ENCODE measurements at places on chromosomes 11 and 22. TPM values are rescaled to one million over a fixed set of nuclear protein-coding genes. Genes with fewer than 3 reads are reported as not detected.
A peak's percentile ranks its signal among the peaks of the same experiment; 100 is the strongest.

GRCh38 chr22:31244943-31245451 is 32.9 kb downstream of the LIMK2 start:
- H3K4me3 ChIP-seq, result no peak overlapping the region
- H3K27ac ChIP-seq, result no peak overlapping the region
- H3K27me3 ChIP-seq, result no peaks in the 10 kb centered on the region
- H3K4me1 ChIP-seq, result peaks cover 31% of the 10 kb centered on the region

GRCh38 chr11:16603245-16603644 is 135.2 kb upstream of the C11orf58 start:
- no peak overlapping the region for H3K4me3 ChIP-seq
- H3K36me3 ChIP-seq, result peaks cover 3% of the 10 kb centered on the region
- H3K27ac ChIP-seq, result no peak overlapping the region
- peaks cover 23% of the 10 kb centered on the region for H3K4me1 ChIP-seq

- no peak overlapping the region for H3K4me3 ChIP-seq
- no peaks in the 10 kb centered on the region for H3K27me3 ChIP-seq
- no peak overlapping the region for H3K27ac ChIP-seq
Measured at GRCh38 chr22:17984114-17984513, 40.2 kb downstream of the MICAL3 start.

GRCh38 chr11:47377571-47378009 is 757 bp downstream of the SPI1 start:
- H3K27me3 ChIP-seq, result no peaks in the 10 kb centered on the region
- peaks cover 9% of the 10 kb centered on the region for H3K4me1 ChIP-seq
- DNase-seq, result no peak
- H3K4me3 ChIP-seq, result no peak overlapping the region
- H3K27ac ChIP-seq, result no peak overlapping the region
- no peaks in the 10 kb centered on the region for H3K36me3 ChIP-seq

DNA sequence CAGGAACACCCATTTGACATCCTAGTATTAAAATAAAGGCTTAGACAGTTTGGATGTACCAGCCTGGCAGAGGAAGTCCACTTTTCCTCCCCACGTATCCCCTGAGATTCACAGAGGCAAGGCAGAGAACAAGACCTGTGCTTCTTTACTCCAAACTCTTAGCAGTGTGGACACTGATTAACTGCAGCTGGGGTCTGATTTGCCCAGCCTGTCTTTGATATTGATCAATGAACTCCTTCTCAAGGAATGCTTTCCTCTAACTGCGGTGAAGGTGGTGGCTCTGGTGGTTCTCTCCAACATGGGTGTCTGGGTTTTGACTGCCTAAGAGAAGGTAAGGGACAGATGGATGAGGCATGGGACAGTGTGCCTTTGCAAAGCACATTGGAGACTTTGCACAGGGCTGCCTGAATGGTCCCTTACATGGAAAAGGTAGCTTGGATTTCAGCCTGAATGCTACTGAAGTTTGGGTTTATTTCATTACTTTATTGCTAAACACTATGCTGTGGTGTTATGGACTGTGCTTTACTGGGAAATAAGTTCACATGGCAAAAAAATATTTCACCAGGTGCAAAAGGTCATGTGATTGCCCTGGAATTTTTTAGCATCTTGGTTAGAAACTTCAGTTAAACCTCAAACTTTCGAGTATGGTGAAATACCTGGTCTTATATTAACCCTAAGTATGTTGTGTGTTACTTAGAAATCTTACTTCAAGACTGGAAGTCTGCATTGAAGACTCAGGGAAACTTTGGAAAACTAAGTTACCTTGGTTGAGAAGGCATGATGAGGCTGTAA is 1.8 kb downstream of the GAS2 start:
- H3K27ac ChIP-seq, result no peak overlapping the region
- no peaks in the 10 kb centered on the region for H3K36me3 ChIP-seq
- peaks cover 6% of the 10 kb centered on the region for H3K4me1 ChIP-seq
- DNase-seq, result no peak
- peaks cover 41% of the 10 kb centered on the region for H3K27me3 ChIP-seq

- peaks cover 3% of the 10 kb centered on the region for H3K27me3 ChIP-seq
- H3K27ac ChIP-seq, result no peak overlapping the region
- H3K36me3 ChIP-seq, result no peaks in the 10 kb centered on the region
Measured at GRCh38 chr11:81494431-81494830, 1239.2 kb downstream of the FAM181B start.

DNA sequence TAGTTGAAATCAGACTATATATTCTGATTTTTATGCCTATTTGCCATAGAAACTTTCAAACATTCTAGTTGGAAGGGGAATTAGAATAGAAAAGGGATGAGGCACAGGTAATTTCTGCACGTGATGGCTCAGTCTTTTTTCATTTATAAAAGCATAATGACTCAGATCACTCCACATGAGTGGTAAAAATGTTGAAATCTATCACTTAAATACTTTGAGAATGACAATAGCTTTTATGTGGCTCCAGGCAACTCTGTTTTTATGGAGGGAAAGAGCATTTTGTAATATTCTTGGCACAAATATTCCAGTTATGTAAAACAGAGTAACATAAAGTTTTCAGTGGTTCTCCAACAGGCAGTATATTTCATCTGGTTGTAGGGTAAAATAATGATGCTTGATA is 5.9 kb upstream of the MMP3 start:
- H3K27me3 ChIP-seq, result peaks cover 6% of the 10 kb centered on the region
- H3K4me3 ChIP-seq, result no peak overlapping the region
- no peak overlapping the region for H3K27ac ChIP-seq
- H3K4me1 ChIP-seq, result no peaks in the 10 kb centered on the region
- no peak for DNase-seq

DNA sequence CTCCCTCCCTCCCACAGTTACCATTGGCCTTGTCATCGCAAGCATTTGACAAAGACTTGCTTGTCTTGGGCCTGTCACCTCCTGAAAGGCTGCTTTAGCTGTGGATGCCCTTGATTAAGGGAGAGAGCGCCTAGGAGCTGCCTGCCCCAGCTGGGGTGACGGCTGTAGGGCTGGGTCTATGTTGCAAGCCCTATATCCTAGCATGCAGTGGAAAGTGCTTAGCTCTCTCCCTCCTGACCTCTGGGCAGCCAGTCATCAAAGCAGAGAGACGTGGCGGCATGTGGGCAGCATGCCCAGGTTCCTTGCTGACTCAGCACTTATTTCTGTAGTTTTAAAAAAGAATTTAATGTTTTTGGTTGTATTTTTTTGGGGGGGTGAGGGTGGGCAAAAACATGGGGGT is 75.9 kb downstream of the BARX2 start:
- no peak overlapping the region for H3K4me3 ChIP-seq
- H3K27me3 ChIP-seq, result peaks cover 4% of the 10 kb centered on the region
- peaks cover 8% of the 10 kb centered on the region for H3K4me1 ChIP-seq
- no peak for DNase-seq

DNA sequence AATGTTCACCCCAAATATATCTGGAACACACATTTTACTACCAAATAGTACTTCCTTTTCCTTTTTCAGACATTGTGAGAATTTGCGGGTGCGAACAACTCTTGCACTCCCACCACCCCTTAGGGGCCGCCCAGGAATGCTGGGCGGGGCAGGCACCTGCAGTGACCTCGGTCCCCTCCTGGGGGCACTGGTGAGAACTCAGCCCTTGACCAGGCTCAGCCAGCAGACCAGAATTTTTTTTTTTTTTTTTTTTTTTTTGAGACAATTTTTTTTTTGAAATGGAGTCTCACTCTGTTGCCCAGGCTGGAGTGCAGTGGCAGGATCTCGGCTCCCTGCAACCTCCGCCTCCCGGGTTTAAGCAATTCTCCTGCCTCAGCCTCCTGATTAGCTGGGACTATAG is 75.8 kb downstream of the ARHGAP8 start:
- no peak overlapping the region for H3K27ac ChIP-seq
- no peak overlapping the region for H3K4me3 ChIP-seq
- no peaks in the 10 kb centered on the region for H3K36me3 ChIP-seq
- DNase-seq, result peak; percentile 47
- H3K27me3 ChIP-seq, result peaks cover 10% of the 10 kb centered on the region

- no peak overlapping the region for H3K4me3 ChIP-seq
- DNase-seq, result no peak
- no peaks in the 10 kb centered on the region for H3K36me3 ChIP-seq
- no peak overlapping the region for H3K27ac ChIP-seq
- H3K27me3 ChIP-seq, result peaks cover 15% of the 10 kb centered on the region
- H3K4me1 ChIP-seq, result no peaks in the 10 kb centered on the region
Measured at GRCh38 chr22:27420817-27421361, 380.7 kb downstream of the MN1 start.

DNA sequence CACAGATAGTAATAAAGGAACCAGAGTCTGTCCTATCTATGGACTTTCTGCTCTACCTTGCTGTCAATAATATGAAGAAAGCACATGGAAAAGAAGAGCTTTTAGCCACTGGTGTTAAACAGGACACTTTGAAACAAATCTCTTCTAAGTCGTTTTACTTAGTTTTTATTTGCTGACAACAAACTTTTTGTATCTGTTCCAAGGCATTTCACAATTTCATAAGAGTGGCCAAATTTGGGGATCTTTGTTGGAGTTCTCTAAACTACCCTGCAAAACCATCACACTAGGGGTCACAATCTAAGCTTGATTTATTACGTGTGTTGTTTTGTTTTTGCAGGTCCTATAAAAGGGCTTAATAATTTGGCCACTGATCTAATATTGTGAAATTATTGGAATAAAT is 54.4 kb downstream of the BBOX1 start:
- H3K27ac ChIP-seq, result no peak overlapping the region
- H3K27me3 ChIP-seq, result no peaks in the 10 kb centered on the region
- DNase-seq, result no peak
- H3K36me3 ChIP-seq, result no peaks in the 10 kb centered on the region
- no peaks in the 10 kb centered on the region for H3K4me1 ChIP-seq

DNA sequence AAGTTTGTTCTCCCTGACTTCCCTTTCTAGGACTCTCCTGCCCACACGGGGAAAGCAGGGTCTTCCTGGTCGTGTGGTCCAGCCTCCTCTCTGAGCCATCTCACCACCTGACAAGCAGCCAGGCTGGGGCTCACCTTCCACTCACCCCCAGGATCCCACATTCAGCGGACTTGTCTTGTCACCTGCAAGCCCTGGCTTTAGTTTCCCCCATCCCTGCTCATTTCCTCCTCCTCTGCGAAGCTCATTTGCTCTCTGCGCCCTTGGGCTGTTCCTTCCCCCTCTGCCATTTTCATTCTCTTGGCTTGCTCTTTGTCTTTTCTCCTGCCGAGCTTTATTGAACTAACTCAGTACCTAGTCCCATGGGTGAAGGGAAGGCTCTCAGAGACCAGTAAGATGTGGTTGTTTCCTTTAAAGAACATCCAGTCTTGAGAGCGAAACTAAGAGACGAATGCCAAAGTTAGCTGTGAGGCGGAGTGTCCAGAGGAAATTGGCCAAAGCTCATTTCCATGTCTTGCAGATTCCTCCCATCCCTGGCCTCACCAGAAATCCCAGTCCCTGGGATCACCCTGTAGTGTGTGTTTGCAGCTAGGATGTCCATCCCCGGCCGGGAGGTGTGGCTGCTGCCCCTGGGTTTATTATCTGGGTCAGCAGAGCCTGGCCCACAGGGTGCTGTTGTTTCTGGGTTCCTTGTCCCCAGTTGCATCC is 2.0 kb downstream of the ST14 start:
- DNase-seq, result no peak
- no peak overlapping the region for H3K4me3 ChIP-seq
- peaks cover 57% of the 10 kb centered on the region for H3K27me3 ChIP-seq

DNA sequence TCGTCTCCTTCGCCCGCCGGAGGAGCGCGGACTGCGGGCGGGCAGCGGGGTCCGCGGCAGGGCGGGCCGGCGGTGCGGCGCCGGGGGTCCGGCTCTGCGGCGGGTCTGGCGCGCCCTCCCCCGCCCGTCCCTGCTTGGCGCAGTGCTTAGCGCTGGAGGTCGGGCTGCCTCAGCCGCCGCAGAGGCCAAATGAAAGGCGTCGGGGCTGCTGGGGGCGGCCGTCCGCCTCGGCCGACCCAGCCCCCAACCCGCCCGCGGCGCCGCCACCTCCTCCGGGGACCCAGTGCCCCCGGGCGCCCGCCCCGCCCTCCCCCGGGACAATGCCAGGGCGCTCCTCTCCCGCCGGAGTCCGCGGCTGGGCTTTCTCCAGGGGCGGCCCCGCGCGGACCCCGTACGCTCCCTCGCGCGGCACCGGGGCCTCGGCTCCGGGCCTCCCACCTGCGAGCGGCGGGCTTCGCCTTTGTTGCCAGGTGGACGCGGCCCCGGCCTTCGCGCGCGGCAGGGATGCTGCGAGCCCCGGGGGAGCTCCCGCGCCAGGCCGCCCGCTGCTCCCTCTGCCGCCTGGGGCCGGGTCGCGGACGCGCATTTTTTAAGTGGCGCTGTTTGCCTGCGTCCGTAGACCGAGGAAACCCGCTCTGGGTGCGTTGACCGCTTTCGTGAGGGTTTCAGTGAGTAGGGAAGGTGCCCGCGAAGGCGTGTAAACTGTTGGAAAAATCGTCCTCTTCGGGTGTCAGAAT is 583 bp downstream of the APLP2 start:
- no peak overlapping the region for H3K27ac ChIP-seq
- peaks cover 16% of the 10 kb centered on the region for H3K4me1 ChIP-seq
- H3K4me3 ChIP-seq, result peak overlapping the region; percentile 86
- H3K27me3 ChIP-seq, result peaks cover 3% of the 10 kb centered on the region
- peak; percentile 65 for DNase-seq
- H3K36me3 ChIP-seq, result no peaks in the 10 kb centered on the region

GRCh38 chr11:104792861-104793260 is 105.4 kb downstream of the CASP12 start:
- peaks cover 4% of the 10 kb centered on the region for H3K4me1 ChIP-seq
- no peaks in the 10 kb centered on the region for H3K27me3 ChIP-seq
- no peak overlapping the region for H3K27ac ChIP-seq
- no peak overlapping the region for H3K4me3 ChIP-seq
- no peak for DNase-seq
- peaks cover 5% of the 10 kb centered on the region for H3K36me3 ChIP-seq

- no peak overlapping the region for H3K27ac ChIP-seq
- no peaks in the 10 kb centered on the region for H3K4me1 ChIP-seq
- DNase-seq, result no peak
- H3K4me3 ChIP-seq, result no peak overlapping the region
- no peaks in the 10 kb centered on the region for H3K27me3 ChIP-seq
Measured at GRCh38 chr11:37409124-37409523, 811.1 kb upstream of the RAG2 start.

- peaks cover 26% of the 10 kb centered on the region for H3K36me3 ChIP-seq
- H3K27me3 ChIP-seq, result no peaks in the 10 kb centered on the region
- H3K4me3 ChIP-seq, result no peak overlapping the region
- no peak overlapping the region for H3K27ac ChIP-seq
- no peak for DNase-seq
- H3K4me1 ChIP-seq, result peaks cover 75% of the 10 kb centered on the region
Measured at GRCh38 chr22:37285937-37286336, 3.6 kb downstream of the CYTH4 start.

GRCh38 chr11:121543836-121544380 is 91.1 kb upstream of the SORL1-AS1 start:
- no peak overlapping the region for H3K4me3 ChIP-seq
- no peaks in the 10 kb centered on the region for H3K27me3 ChIP-seq
- H3K36me3 ChIP-seq, result peaks cover 27% of the 10 kb centered on the region
- no peak overlapping the region for H3K27ac ChIP-seq
- peaks cover 69% of the 10 kb centered on the region for H3K4me1 ChIP-seq

The CCDC81 gene
- 0.83 TPM for total RNA-seq

The SYT8 gene
- total RNA-seq, result not detected

The IL18BP gene
- 6.6 TPM for total RNA-seq

The IGLL1 gene
- not detected for total RNA-seq

The DGCR8 gene
- total RNA-seq, result 34.3 TPM

The MYOD1 gene
- total RNA-seq, result not detected

The PDGFB gene
- 13.3 TPM for total RNA-seq
